Activated naive CD4-positive, alpha-beta T cell treated with anti-CD3 and anti-CD28 coated beads, Interleukin-2, amount 50 U/mL, for 72 hours (primary cell): ENCODE measurements at places on chromosomes 7 and 10. TPM values are rescaled to one million over a fixed set of nuclear protein-coding genes. Genes with fewer than 3 reads are reported as not detected.
A peak's percentile ranks its signal among the peaks of the same experiment; 100 is the strongest.

Gene SAP25
- 26.0 TPM for total RNA-seq

Gene MALSU1
- total RNA-seq = 83.4 TPM

Gene GHRHR
- not detected for total RNA-seq

Gene LEP
- not detected for total RNA-seq

Gene STK31
- 0.07 TPM for total RNA-seq

Gene ITPRID1
- total RNA-seq = not detected

GRCh38 chr7:2996141-2996540 is 47.5 kb downstream of the CARD11 start:
- peak; percentile 38 for DNase-seq

DNA sequence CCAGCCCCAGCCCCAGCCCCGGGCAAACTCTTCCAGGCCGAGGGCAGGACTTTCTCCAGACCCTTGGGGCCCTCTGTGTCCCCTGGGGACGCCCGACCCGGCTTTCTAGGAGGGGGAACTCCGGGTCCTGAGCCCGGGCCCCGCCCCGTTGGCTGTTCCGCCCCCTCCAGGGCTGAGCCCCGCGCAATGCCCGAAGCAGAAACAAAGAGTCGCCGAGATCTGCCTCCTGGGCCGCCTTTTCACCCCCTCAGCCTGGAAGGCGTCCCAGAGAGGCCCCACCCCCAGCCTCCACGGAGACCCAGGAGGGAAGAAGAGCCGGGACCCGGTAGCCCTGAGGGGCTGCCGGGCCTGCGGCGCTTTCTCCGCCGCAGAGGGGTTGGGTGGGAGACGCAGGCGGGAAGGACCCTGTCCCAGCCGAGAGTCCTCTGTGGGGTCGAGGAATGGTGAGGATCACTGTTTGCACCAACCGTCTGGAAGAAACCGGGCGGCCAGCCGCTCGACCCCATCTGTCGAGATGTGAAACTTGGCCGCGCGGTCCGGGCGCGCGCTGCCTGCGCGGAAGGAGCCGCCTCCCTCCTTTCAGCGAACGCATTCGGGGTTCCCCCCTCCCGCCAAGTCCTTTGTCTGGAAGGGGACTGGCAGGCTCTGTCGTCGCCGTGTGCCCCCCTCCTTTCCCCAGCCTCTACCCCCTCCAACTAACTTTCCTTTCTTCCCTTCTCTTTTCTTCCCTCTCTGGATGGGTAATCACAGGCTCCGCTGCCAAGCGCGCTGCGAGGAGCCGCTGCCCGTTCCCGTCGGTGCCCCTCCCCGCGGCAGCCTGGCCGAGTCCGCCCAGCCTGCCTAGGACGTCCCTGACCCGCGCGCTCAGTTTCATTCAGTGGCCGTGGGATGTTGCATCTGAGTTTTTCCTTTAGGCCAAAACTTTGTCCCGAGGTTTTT is 10.2 kb downstream of the EN2 start:
- no peak for DNase-seq

GRCh38 chr7:100785878-100786277 is 41.4 kb downstream of the EPHB4 start:
- no peak for DNase-seq

GRCh38 chr10:17435953-17436352 is 18.4 kb downstream of the ST8SIA6 start:
- DNase-seq = no peak

- no peak for DNase-seq
These were observed 2.3 kb upstream of the PRKAR1B start for GRCh38 chr7:729140-730000.
